ENCODE measurements at places on chromosomes 5 and 9.

GRCh38 chr5:115170929-115171510, 1.3 kb upstream of the TRIM36 start:
- no peak for DNase-seq

DNA sequence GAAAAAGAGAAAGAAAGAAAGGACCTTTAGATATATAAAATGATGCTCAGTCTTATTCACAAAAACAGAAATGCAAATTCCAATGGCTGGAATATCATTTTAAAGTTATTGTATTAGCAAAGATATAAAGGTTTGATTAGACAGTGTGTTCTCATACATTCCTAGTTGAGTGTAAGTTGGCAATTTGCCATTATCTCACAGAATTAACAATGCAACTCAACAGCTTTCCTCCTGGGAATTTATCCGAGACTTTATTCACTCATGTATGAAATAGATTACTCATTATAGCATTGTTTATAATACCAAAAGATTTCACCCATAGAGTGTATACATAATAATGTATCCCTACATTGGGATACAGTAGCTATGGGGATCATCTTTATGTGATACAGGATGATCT, 27.1 kb upstream of the MLLT3 start:
- DNase-seq: no peak

GRCh38 chr9:72292256-72292682, 72.7 kb downstream of the ZFAND5 start:
- DNase-seq: no peak

DNA sequence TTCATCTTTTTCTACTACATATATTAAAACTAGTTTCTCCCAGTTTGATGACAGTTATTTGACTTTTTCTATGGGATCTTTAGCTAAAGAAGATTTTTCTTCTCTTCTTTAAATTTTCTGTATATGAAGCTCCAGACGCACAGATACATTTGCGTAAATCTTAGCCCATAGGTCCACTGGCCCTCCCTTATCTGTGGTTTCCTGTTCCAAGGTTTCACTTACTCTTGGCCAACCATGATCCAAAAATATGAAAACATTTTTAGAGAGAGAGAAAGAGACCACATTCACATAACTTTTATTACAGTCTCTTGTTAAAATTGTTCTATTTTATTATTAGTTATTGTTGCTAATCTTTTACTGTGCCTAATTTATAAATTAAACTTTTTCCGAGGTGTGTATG, 270.2 kb upstream of the DAPK1 start:
- no peak for DNase-seq

DNA sequence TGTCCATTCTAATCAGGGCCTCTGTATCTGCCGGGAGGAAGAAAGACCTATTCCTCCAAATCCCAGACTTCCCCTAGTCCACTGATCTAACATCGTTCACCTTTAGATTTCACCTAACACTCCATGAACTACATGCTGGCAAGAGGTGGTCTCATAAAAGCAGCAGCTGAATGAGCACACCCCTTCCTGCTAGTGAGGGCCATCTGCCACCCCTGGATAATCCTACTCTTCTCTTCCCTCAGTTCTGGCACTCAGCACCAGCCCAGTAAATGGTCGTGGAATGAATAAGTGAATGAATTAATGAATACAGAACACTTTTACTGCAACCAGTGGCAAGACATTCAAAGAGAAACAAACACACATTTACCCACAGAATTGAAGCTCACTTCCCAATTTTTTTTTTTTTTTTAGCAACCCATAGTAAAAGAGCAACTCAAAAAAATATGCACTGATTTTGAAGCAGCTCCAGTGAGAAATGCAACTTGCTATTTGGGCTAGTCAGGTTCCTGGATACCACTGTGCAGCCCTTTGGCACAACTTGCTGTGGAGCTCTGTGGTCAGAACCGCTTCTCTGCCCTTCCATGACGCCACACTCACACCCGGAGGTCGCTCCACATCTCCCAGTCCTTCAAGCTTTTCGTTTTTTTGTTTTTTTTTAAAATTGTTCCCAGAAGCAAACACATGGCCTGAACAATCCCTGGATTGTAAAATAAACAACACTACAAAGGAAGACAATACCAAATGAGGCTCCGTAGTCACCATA, 6.2 kb downstream of the RNF183 start:
- DNase-seq: no peak

GRCh38 chr9:14987858-14988257, 77.6 kb upstream of the FREM1 start:
- no peak for DNase-seq

- DNase-seq: no peak
These were observed 1290.3 kb upstream of the CDH9 start for GRCh38 chr5:28328681-28329080.

DNA sequence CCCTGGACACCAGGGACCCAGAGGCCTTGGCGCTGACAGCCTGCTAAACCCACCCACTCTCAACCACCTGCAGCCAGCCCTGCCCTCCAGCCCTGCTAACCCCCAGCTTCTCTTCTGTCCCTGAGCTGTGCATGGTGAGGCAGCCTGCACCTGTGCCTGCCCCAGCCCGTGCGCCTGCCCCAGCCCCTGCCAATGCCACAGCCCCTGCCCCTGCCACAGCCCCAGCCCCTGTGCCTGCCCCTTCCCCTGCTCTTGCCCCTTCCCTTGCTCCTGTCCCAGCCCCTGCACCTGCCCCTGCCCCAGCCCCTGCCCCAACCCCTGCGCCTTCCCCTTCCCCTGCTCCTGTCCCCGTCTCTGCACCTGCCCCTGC, 43.3 kb upstream of the IRX4 start:
- no peak for DNase-seq

- no peak for DNase-seq
These were observed 20.4 kb downstream of the CNOT8 start for GRCh38 chr5:154878642-154879335.

DNA sequence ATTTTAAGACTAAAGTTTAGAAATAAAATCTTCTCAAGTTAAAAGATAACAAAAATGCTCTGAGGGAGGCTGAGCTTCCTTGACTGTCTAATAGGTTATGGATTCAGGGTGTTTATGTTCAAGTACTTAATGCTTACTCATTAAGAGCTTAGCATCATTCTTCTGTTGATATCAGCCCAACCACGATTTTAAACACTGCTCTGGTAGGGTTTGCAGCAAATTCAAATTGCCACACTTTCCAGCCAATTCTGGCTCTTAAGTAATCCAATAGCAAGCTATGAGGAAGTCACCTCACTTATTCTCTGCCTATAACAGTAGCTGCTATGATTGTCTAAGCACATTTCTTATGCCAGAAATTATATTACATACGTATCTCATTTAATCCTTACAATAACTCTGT, 191.0 kb upstream of the KIF2A start:
- DNase-seq: no peak

DNA sequence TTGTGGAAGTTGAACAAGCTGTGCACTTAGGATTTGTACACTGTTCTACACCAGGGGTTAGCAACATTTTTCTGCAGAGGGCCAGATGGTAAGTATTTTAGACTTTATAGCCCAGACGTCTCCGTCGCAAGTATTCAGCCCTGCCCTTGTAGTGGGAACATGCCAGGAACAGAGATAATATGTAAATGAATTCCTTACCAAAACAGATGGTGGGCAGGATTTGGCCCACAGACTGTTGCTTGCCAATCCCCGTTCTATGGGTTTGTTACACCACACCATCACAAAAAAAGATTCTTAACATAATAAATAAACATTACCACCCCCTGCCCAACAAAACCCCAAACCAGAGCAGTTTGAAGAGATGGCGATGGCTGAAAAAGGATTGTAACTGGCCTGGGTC, 74.3 kb downstream of the AMBP start:
- DNase-seq: no peak

GRCh38 chr9:21828853-21829410, 26.5 kb downstream of the MTAP start:
- DNase-seq: no peak

DNA sequence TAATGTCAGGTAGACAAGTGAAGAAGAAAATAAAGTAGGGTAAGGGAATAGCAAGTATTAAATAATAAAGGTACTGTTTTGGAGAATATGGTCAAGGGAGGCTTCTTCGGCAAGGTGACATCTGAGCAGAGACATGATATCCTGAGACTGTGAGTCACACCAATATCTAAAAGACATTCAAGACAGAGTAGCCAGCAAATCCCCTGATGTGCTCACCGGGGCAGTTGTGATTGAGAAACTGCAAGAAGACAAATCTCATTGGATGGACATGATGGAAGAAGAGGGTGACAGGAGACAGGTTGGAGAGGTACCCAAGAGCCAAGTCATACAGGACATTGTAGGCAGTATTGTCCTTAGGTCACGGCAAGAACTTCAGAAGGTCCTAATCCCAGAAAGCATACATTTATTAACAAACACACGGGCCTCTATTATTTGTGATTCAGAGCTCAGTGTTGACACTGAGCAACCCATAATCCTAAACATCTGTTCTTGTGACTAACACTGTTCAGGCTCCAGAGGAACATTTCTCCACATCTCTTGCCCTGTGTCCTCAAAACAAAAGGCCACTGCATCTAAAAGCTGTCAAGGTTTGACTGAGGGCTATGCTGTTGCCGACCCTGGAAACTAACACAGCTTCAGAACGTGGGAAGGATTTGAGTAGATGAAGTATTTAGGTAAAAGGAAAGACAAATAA, 258.7 kb upstream of the CLINT1 start:
- no peak for DNase-seq

DNA sequence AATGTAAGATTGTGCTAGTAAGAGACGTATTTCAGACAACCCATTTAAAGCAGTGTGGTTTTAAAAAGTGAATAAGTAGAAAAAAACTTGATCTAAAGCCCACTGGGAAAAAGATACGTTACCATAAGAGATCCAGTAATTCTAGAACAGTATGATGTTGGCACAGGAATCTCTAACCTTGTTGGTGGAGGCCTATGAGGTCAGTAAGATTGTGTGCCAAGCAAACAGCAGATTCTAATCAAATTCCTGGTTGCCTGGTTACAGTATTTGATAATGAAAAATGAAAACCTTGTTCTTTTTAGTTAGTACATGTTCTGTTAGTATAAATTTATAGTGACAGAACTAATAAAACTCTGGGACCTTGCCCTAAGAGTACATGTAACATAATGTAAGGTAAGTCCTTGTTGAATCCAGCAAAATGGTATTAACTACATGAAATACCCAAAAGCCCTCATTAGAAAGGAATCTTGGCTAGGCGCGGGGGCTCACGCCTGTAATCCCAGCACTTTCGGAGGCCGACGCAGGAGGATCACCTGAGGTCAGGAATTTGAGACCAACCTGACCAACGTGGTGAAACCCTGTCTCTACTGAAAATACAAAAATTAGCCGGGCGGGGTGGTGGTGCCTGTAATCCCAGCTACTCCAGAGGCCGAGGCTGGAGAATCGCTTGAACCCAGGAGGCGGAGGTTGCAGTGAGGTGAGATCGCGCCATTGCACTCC, 33.2 kb upstream of the DMXL1 start:
- no peak for DNase-seq

DNA sequence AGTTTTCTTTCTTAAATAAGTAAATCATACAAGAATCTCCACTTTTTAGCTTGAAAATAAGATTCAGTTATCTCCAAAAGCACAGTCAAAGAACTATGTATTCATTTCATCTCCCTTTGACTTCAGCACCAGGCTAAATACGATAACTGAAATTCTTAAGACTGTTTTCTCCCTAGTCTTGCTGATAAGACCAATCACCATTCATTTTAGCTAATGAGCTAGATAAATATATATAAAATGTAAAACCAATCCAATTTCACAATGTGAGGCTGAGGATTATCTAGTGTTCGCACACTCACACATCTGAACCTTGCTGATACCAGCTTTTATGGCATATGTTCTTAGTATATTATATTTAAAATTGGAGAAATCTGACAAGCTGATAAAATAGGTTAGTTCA, 17.3 kb upstream of the ZNF622 start:
- no peak for DNase-seq

GRCh38 chr5:80781356-80781755, 126.6 kb upstream of the DHFR start:
- no peak for DNase-seq

DNA sequence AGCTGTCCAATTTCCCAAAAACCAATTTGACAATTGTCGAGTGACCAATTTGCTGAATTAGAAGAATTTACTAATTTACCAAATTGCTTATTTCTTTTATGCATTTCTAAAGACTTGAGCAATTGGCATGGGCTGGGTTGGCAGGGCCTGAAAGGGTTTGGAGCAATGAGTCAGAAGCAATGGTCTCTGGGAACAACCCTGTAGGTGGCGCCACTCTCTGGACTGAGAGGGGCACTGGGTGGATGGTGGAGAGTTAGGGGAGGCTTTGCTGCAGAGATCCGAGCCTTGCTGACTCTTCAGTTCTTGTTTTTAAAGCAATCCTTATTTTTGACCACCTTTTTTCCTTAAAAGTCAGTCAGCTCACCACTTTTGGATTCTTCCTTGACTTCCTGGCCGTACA, 71.5 kb upstream of the RPS23 start:
- no peak for DNase-seq

DNA sequence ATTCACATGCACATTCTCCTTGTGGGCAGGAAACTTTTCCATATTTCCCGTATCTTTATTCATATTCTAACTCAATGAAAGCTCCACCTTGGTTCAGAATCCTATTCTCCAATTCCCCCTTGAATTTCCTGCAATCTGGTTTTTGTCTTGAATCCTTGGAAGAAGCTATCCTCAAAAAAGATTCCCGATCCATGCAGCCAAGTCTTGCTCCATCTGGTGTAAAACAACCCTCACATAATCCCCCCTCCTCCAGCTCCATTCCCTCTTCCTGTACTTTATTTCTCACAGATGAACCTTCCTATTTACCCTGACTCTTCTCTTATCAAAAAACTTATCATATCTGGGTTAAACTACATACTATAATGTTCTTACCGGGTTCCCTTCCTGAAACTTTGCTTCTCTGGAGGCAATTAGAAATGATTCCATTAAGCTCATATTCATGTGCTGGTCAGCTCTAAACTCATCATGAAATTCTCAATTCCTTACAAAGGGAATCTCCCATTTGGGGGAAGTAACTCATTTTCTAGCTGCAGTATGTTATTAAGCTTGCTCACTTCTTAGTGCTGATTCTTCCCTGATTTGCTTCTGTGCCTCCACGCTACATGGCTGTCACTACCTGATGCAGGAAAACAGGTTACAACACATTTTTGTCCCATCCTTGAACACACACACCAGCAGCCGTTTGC, 81.7 kb downstream of the GNAQ start:
- DNase-seq: no peak

DNA sequence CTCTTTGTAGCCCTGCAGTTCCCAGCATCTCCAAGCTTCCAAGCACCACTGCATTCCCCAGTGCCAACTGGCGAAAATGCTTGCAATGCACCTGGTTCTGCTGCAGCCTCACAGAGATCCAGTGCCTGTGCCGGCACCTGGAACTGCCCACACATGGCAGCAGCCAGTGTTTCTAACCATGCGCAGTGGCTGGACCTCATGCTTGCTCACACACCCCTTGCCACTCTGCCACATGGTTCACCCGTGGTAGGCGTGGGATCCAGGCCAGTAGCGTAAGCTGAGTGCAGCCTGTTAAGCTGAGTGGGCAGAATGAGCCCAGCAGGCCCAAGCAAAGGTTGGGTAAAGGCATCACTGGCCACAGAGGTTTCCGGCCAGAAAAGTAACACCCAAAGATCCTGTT, 214.1 kb upstream of the VLDLR start:
- DNase-seq: no peak
